ENCODE measurements at places on chromosomes 1 and 21.

DNA sequence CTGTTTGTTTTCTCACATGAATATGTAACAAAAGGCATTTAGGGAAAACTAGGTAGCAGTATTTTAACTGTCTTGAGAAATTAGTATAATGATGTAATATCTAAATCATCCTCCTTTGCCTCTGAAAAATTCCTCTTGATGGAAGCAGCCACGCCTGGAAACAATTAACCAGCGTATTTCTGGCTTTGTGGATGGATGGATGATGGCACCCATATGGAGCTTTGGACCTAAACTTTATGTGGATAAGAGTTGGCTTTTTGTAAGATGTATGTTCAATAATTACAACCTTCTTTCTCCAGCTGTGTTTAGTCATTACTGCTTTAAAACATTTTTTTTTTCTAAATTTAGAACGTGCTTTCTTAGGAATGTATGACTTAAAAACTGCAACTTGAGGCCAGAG lies 12.7 kb downstream of the CDCA8 start:
- DNase-seq, result no peak

- no peak for DNase-seq
Observed at GRCh38 chr1:219564109-219564508, 48.8 kb downstream of the ZC3H11B start.

- peak; percentile 66 for DNase-seq
Observed at GRCh38 chr1:206933333-206933945, 11.7 kb upstream of the FCMR start.

- DNase-seq, result no peak
Observed at GRCh38 chr1:61054601-61054993, 27.8 kb upstream of the NFIA start.

GRCh38 chr1:61138305-61138704 lies 55.9 kb downstream of the NFIA start:
- no peak for DNase-seq

- no peak for DNase-seq
Observed at GRCh38 chr1:45999507-45999906, 132.9 kb downstream of the PIK3R3 start.

GRCh38 chr21:15390049-15390448 lies 325.2 kb upstream of the NRIP1 start:
- no peak for DNase-seq

GRCh38 chr1:194795917-194796593 lies 1609.6 kb upstream of the B3GALT2 start:
- DNase-seq, result no peak

DNA sequence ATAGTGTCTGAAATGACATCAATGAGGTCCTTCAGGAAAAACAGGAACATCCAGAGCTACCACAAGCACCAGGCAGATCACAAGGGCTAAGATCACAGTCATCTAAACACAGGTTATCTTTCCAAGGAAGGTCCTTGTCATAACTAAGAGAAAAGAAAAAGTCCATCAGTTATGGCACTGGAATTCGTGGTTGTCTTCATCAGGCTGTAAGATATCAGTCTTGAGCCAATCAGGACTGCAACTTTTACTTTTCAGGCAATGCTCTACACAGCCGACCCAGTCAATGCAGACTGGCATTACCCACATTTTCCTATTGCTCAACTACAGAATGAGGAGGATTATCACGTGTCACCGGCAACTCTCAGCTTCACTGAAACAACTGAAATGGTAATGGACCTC lies 26.4 kb downstream of the SORT1 start:
- DNase-seq, result no peak

All from stimulated activated naive CD4-positive, alpha-beta T cell treated with Interleukin-2 at 50 U/mL for 16 hours (primary cell).